ENCODE measurements at places on chromosomes 5 and 9. TPM values are rescaled to one million over a fixed set of nuclear protein-coding genes. Genes with fewer than 3 reads are reported as not detected.
A peak's percentile ranks its signal among the peaks of the same experiment; 100 is the strongest.

DNA sequence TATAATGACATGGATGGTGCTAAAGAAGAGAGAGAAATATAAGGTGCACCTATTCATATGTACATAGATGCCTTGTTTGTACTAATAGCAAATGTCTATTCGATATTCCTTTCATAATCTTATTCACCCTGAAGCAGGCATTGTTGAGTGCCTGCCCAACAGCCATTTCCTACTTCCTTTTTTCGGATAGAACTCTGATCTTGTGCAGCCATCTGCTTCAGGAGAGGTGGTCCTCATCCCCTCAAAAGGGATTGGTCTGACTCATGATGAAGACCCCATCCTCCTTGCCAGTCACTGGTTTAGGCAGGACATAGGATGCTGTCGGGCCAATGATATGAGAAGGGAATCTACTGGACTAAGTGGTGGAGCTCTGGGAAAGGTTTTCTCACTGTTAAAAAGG is 8.4 kb upstream of the RANBP3L start:
- DNase-seq, result no peak

DNA sequence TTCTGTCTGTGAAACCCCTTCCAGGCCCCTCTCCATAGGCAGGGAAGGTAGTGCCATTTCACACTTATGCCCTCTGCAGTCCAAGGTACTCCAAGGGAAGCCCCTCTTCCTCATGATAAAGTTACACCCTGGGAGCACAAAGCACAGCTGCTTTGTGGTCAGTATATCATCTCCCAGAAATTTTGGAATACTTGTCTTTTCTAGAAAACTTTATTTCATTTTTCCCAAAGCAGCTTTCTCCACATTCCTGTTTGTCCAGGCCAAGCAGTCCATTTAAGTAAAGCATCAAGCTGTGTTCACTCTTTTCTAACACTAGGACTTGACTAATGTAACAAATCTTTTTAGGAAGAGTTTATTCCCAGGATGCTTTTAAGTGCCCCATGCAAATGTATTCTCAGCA is 371.8 kb upstream of the RGMB start:
- no peak for DNase-seq

GRCh38 chr9:36903541-36904435 is 130.3 kb downstream of the PAX5 start:
- no peak for DNase-seq

DNA sequence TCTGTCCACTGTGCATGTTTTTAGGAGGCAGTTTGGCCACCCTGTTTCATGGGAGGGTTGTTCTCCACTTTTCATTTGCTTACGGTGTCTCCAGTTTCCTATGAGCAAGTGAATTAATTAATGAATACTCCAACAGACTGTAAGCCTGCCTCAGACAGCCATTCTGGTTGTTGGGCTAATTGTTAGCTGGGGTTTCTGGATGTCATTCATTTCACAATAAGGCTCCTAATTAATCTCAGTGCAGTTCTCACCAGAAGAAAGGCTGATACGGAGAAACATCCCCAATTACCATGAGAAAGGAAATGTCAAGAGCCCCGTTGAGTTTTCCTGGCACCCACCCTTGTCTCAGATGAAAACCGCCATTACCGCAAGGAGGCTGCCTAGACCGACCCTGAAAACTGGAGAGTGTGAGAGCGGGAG is 75.8 kb downstream of the MAP1B start:
- DNase-seq, result no peak

Gene PCDHGA2
- 6.2 TPM for total RNA-seq

Gene PCDHGC4
- total RNA-seq, result 2.4 TPM

Gene KIAA0825
- total RNA-seq, result 2.2 TPM

DNA sequence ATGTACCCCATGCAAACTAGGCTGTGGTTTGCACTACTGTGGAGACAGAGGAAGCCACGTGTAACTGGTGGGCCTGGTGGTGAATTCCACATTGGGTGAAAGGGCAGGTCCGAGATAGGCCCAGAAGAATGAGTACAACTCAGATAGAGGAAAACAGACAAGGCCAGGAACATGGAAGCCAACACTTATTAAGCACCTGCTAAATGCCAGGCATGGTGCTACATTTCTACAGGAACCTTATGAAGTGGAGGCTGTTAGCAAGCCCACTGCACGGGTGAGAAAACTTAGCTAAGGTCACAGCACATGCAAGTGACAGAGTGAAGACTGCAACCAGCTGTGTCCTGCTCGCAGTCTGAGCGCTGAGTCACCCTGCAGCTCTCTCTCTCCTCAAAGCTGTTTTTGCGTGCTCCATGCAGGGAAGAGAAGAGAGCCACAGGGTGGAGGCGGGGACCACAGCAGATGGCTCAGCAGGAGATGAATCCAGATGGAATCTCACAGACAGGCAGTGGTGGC is 65.5 kb upstream of the SPTLC1 start:
- DNase-seq, result no peak

Gene NDFIP1
- total RNA-seq, result 51.9 TPM

- DNase-seq, result no peak
Measured at GRCh38 chr9:133375116-133375723, 640 bp downstream of the SURF4 start.

- DNase-seq, result no peak
Measured at GRCh38 chr5:16712178-16712577, 95.4 kb upstream of the RETREG1 start.

DNA sequence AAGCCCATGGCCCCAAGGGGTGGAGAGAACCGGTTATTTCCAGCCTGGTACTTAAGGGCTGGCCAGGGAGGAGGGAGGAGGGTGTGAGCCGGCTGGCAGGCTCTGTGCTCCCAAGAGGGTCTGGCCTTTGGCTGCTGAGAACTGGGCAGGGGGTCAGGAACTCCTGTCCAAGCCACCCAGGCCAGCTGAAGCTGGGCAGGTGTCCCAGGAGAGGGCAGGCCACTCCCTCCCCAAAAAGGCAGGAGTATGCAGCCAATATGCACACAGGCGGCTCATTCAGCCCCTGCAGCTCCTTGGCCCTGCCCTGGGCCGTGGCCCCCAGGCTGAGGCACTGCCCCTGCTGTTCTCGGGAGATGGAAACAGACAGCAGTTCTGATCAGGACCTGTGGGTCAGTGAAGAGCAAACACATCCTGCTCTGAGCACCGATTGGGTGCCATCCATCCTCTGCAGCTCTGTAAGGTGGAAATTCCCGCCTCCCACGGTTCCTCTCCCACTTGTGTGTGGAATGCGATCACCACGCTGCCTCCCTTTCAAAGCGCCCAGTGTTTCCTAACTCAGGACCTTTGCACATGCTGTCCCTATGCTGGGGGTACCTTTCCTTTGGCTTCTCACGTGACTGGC is 17.1 kb upstream of the KIF12 start:
- DNase-seq, result no peak

GRCh38 chr5:78008356-78008967 is 232.3 kb upstream of the TBCA start:
- no peak for DNase-seq

DNA sequence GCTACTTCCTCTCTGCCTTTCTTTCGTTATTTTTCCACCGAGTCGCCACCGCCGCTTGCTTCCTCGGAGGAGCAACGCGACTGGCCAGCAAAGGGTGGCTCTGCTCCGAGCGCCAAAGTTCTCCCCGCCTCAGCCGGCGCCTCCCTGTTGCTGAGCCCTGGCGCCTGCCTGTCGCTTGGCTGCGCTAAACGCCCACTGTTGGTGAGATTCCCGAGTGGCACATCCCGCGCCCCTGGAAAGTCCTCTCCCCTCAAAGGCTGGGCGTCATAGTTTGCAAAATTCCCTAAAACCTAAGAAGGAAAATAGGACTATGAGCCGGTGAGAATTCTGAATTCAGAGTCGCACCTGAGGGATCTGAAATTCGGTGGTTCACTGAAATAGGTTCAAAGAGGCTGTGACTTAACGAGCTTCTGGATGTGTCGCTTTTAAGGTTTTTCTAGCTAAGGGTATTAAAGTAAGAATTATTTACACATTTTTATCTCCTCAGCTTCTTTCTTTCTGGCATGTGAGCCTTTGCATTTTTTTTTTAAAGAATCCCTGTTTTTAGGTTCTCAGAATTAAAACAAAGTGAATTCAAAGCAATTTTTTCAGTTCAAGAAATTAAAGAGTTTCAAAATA is at the start of gene GRIN3A:
Gene GRIN3A (minus strand): TSS at position 82 of the 618 bp plus-strand sequence. CDS start 668 bp downstream, outside the sequence.
- DNase-seq, result no peak

Gene IGFBPL1
- total RNA-seq, result not detected

DNA sequence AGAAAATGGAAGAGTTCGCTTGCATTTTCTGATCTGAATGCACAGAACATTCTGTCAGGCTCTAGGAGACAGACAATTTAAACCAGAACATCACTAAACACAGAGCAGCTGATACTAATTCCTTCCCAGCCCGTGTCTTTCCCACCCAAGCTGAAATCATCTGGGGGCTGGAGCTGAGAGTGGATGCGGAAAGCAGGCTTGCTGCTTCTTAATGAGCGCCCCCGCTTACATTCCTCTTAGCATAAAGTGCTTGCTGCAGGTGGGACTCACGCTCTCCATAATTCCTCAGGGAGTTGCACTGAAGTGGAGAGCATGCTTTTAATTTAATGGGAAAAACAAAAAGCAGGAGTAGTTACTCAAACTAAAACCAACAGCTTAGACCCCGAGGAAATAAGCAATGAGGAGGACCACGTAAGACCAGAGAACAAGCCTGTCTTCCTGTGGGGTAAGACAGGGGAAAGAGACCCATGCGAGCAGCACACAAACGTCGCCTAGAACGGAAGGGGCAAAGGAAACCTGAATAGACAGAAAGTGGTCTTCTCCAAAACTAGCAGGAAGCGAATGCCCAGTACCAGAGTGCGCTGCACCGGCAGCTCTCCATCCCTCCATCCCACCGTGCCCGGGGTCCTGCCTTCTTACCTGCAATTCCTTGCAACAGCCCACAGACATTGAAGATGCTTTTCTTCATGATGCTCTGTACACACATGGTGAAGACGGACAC is 139.3 kb downstream of the LHFPL2 start:
- DNase-seq, result no peak

DNA sequence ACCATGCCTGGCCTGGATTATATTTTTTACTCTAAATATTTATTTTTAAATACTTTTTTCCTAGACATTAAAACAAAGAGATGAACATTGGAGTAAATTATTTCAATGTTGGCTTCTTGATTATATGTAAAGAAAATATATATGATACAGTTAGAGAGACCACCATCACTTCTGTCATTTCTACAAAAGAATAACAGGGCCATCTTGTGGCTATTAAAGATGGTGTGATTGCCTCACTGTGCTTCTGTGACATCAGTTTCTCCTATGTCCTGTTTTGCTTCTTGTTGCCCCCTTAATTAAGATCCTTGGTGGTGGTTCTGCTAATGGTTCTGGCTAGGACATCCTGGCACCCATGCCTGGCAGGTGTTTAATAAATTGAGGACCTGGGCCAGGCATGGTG is 32.9 kb downstream of the NDFIP1 start:
- DNase-seq, result no peak

DNA sequence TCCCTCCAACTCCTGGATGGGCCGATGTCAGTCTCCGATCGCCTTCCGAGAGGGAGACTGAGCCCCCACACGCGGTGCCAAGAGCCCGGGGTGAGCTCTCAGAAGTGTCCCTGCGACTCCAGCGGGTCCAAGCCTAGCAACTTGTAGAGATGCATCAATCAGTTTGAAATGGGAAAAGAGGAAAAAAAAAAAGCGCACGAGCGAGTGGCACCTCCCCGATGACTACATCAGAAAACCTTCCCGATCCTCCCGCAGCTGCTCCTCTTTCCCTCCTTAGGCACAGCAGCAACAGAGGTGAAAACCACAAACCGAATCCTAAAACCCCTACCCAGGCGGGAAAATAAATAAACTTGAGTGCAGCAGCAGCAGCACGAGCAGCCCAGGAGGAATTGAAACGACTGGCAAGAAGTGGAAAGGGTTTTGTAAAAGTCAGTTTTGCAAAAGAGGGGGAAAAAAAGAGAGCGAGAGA is 1.0 kb upstream of the EFNA5 start:
- no peak for DNase-seq

DNA sequence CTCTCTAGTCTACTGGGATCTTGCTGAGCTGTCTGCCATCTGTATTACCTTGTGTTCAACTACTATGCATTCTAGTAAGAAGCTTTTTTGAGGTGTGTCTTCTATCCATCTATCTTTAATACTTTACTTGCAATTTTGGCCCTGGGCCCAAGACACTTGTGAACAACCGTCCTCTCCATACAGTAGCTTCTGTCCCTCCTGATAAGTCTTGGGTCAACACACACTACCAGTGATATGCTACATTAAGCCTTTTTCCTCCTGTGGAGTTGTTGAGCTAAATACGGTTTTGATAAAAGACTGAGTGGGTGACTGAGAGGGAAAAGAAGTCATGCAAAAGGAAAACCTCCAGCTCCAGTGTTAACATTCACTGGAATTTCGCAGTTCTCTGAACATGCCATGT is 133.3 kb upstream of the PCA3 start:
- DNase-seq, result no peak

DNA sequence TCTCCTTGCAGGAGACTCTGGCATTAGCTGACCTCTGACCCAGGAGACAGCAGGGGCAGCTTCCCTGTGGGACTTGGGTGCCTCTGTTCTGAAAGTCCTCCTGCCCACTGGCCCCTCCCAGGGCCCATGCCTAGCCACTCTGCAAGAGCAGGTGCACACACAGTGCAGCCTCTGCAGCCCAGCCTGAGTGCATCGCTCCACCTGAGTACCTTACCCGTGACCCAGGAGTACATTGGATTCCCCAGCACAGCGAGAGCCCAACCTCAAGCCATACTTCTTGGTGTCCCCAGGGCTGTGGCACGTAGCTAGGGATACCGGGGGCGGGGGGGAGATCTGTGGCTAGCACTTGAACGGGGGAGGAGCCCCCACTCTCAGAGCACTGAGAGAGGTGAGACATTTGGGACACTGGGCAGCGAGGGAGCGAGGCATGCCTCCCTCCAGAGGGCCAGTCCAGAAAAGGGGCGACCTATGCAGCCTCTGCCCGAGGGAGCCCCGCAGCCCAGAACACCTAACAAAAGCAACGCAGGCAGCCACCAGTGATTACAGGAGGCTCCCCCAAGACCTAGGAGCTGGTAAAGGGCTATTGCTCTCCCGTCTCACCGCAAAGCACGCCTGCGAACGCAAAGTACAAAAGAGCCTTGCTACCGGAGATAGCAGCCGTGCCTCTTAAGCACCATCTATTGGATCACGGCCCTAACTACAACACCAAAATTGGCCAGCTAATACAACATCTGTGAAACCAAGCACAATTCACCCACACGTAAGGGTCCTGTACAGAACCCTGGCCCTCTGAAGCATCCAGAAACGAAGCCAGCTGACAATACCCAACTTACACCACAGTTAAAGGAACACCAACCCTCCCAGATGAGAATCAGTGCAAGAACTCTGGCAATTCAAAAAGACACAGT is 826 bp upstream of the PRDM9 start:
- DNase-seq, result peak; percentile 48

GRCh38 chr5:67202828-67203227 is 6.2 kb upstream of the CD180 start:
- no peak for DNase-seq

Gene EFNA5
- total RNA-seq, result 28.5 TPM

Gene PDGFRB
- total RNA-seq, result 57.2 TPM

Gene C5orf58
- not detected for total RNA-seq

DNA sequence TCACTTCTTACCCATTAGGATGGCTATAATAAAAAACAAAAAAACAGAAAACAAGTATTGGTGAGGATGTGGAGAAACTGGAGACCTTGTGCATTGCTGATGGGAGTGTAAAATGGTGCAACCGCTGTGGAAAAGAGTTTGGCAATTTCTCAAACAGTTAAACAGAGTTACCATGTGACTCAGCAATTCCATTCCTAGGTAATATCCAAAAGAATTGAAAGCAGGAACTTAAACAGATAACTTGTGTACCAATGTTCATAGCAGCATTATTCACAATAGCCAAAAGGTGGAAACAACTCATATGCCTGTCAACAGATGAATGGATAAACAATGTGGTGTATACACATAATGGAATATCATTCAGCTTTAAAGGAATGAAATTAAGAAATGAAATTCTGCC is 28.9 kb downstream of the DCP2 start:
- DNase-seq, result no peak

Measured in Right ventricle myocardium inferior (tissue), 1 donor.